GM06990 (cell line): ENCODE measurements at places on chromosomes 6 and 20.

- no peak for DNase-seq
These were observed 3.6 kb downstream of the SRSF3 start for GRCh38 chr6:36597775-36598174.

- DNase-seq: no peak
These were observed 199.2 kb downstream of the CD83 start for GRCh38 chr6:14316651-14317386.

- no peak for DNase-seq
These were observed 39.9 kb downstream of the AFDN start for GRCh38 chr6:167866642-167867041.

- no peak for DNase-seq
These were observed 41.7 kb downstream of the PMEPA1 start for GRCh38 chr20:57667924-57668782.

- DNase-seq: no peak
These were observed 137.7 kb downstream of the INSM1 start for GRCh38 chr20:20505554-20505953.

DNA sequence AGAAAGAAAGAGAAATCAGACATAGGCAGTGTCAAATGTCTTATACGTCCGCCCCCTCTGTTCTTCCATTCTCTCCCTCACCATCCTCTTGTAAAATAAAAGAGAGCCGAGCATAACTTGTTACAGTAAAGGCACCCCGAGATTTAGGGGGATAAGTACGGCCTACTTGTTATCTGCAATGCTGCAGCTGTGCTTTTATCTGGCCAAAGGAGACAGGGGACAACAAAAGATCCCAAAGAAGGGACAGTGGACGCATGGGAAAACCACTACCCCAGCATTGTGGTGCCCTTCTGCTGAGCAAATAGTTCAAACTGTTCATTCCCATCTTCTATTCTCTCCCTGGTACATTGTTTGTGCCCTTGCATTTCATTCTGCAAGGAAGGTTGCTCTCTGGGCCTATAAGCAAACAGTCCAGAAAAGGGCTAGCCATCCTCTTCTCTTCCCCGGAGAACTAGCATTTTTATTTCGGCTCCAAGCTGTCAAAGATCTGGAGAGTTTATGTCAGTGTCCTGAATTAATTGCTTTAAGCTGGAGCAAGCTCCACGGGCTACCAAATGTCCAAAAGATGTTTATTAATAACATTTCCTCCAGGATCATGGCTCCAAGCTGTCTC, 22.3 kb downstream of the FOXA2 start:
- DNase-seq: no peak
